ENCODE measurements at places on chromosomes 2 and 18.
A peak's percentile ranks its signal among the peaks of the same experiment; 100 is the strongest.

GRCh38 chr2:215594766-215595165 lies 158.9 kb upstream of the FN1 start:
- DNase-seq: no peak

GRCh38 chr18:50606609-50607008 lies 46.7 kb downstream of the MAPK4 start:
- DNase-seq: no peak

- DNase-seq: no peak
Measured at GRCh38 chr2:170742896-170743529, 27.2 kb upstream of the ERICH2 start.

DNA sequence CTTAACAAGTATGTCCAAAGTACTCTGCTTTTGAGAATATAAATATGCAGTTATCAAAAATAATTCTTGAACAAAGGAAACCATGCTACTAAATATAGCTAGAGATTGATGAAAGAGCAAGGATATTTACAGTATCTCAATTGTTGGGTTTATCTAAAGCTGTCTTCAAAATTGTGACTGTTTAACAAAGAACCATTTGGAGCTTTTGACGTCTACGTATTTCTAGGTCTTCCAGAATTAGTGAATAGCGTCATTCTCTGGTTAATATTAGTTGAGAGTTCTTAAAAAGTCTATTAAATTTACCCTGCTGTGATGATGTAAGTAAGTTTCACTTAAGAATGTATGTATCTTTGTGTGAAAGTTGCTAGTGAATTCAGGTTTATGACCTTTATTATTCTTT lies 223.1 kb upstream of the SIX3 start:
- DNase-seq: no peak

DNA sequence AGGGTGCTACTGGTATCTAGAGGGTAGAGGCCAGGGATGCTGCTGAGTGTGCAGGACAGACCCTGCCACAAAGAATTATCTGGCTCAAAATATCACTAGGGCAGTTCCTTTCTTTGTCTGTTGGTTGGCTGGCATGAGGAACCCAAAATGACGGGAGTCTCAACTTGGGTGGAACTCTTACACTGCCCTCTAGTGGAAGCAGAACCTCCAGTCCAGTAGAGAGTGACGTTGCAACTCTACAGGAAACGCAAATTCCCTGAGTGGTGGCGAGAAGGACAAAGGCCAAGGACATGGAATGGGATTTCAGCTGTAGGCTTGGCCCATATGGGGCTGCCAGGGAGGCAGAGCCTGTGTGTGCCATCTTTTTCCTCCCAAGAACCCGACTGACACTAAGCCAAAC lies 47.1 kb downstream of the COPS8 start:
- DNase-seq: no peak

DNA sequence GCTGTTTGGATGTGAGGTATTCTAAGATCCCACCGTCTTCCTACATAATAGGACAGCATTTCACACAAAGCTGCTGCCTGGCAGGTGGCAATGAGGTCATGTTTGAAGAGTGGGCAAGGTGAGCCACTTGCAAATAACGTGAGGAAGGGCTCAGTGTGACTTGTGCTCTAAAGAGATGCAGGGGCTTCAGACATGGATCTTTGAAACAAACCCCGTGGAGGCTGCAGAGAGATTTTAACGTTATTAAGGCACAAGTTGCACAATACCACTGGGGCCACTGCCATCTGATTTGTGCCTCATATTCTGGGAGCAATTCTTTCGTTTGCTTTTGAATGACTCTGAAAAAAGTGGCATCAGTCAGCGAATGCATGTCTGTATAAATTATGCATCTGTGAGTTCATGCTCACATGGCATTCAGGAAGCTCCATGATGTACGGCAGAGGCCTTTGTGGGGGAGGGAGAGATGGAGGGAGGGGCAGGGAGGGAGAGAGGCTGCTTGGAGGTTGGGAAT lies 362.0 kb downstream of the SOX11 start:
- no peak for DNase-seq

- DNase-seq: no peak
Measured at GRCh38 chr2:221293949-221294742, 278.0 kb downstream of the EPHA4 start.

- peak; percentile 21 for DNase-seq
Measured at GRCh38 chr18:58321986-58322385, 278.0 kb downstream of the NEDD4L start.

DNA sequence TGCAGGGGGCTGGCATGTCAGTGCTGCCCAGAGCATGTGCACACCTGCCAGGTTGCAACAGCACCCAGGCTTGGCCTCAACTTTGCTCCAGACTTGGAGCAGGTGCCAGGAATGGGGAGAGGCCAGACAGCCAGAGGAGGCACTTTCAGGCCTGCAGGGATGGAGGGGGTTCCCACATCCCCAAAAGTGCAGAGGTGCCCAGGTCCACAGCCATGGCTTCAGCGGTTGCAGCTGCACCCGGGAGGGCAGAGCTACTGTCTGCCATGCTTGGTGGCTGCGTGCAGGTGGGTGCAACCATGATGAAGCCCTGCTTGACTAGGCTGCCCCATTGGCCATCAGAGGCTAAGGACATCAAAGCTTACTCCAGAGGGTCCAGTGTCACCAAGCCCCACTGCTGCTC lies 196.8 kb upstream of the VRK2 start:
- DNase-seq: no peak

DNA sequence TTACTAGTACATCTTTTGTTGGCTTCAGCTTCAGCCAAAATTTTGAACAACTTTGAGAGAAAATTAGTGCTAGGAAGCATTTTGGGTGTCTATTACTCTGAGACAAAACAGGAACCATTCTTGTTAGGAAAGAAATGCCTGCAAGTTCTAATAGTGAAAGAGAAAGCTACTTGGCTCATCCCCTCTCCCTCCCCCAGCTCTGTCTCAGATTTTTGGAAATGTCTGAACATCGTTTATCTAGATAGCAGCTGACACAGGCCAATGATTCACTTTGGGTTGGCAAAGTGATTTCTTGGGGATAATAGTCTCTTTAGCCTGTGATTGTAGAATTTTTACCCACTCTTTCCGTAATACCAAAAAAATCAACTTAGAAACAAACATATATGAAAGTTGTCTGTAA lies 42.3 kb upstream of the PTPRM start:
- no peak for DNase-seq

- no peak for DNase-seq
Measured at GRCh38 chr18:45026162-45026561, 345.5 kb downstream of the SETBP1 start.

DNA sequence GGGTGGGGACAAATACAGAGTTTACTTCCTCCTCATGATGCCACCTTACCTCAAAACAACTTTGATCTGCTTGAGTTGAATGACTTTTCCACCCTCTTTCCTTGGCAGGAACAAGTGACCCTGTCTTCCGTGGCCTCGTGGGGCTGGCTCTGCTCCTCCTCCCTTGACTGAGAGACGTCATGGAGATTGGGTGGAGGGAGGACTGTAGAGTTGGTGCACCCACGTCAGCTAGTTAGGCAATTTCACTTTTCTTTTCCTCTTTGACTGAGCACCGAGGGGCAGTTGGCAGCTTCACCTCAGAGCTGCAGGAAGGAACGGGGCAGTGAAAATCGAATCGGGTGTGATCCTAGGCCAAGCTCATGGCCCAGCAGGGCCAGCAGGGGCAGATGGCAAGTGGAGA lies at the start of gene SP140:
Gene SP140 (plus strand): TSS at position 251 of the 400 bp plus-strand sequence. CDS start 109 bp downstream, at position 360.
- no peak for DNase-seq

- DNase-seq: no peak
Measured at GRCh38 chr18:12065397-12065796, 28.2 kb upstream of the ANKRD62 start.

DNA sequence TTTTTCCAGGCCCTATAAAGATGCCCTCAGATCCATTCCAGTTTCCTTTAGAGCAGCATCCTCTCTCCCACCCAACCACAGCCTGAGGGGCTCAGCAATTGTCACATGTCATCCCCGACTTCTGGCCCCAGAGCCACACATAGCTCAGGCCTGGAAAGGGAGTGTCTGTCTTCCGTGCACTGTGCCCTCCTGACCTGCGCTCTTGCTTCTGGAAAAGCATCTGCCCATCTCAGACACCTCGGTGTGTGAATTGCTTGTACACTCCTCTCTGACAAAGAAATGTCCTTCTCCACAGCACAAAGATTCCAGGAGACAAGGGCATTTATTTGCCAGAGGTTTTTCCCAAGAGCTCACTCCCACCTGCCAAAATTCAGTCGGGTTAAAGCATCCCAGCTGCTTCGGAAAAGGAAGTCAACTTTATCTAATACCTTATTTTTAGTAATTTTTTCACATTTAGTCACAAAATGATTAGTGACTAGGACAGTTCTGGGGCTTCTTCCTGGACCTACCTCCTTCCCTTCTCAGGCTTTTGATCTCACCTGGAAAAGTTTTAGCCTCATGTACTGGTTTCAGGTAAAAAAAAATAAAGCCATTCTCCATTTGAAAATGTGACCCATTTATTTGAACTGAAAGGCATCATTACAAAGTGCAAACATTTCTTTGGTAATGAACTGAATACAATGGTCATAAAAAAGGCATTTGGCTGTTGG lies 112.9 kb downstream of the PXDN start:
- no peak for DNase-seq

DNA sequence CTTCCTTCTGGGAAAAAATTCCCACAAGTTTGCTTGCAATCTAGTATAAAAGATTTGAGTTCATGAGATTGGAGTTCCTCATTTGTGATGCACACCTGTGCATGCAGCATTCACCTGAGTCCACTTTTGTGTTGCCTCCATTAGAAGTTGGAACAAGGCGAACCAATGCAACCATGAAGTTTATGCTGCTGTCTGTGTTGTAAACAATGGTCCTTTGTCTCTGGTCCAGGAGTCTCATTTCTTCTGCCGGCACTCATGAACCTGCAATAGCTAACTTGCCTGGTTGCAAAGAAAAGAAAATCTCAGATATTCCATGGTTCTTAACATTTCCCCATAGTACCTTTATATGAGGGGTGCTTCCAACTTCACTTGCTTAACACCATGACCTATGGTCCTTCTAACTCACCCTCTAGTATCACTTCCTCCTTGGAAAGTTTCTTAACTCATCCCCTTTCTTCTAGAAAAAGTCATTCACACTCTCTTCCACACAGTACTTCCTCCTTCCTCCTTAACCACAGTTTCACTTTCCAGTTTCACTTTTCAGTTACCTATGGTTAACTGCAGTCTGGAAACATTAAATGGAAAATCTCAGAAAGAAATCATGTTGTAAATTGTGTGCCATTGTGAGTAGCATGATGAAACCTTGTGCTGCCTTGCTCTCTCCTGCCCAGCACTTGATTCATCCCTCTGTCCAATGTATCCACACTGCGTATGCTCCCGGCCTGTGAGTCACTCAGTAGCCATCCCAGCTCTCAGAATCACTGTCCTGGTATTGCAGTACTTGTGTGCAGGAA lies 128.8 kb upstream of the TRIB2 start:
- DNase-seq: no peak

GRCh38 chr18:72419914-72420313 lies 124.2 kb downstream of the CBLN2 start:
- DNase-seq: no peak

- no peak for DNase-seq
Measured at GRCh38 chr2:119295688-119296375, 70.8 kb downstream of the C2orf76 start.

GRCh38 chr18:24840051-24840450 lies 379.6 kb downstream of the HRH4 start:
- DNase-seq: no peak

DNA sequence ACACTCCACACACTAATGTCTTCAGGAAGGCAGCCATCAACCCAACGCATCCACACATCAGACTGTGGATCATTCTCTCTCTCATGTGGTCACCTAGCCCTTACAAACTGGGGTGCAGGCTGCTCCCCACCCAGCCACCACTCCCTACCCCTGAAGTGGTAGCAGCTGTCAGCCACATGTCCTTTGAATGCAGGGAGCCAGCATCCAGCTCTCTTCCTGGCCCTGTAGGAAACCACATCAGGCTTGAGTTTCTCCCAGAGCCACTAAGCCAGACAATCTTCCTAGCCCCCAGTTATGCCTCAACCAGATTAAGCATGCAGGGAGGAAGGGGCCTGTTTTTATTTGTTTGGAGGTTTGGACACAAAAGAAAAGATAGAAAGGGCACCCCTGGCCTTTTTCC lies 52.8 kb upstream of the SPP2 start:
- DNase-seq: no peak

DNA sequence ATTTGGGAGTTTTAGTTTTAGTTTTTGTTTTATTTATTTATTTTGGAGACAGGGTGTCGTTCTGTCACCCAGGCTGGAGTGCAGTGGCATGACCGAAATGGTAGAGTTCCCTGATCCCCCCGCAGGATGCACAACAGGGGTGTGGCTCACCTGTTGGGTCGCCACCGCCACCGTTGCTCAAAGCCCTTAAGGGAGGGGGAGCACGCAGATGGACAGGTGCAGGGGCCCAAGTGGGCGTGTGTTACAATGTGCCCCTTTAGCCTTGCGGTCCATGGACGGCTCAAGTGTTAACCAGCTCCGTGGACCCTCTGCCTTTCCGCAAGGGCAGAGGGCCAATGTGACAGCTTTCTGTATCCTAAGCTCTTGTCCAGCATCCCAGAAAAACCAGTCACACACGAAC lies 61.4 kb upstream of the REL start:
- no peak for DNase-seq

DNA sequence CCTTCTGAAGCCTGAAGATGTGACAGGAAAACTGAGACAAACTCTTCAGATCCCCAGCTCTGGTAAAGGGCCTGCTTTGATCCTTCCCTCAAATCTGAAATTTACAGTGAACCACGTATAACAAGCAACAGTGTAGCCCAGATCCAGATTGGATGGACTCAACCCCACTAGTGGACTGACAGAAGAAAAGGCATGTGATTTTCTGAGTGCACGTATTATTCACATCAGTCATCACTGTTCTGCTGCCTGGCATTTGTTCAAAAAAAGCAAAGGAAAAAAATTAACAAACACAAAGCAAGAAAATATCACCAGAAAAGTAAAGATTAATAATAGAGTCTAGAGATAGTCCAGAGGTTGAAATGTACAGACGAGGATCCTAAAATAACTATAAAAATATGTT lies 87.6 kb downstream of the CYRIA start:
- DNase-seq: no peak

- no peak for DNase-seq
Measured at GRCh38 chr2:75728614-75729419, 18.1 kb upstream of the GCFC2 start.

DNA sequence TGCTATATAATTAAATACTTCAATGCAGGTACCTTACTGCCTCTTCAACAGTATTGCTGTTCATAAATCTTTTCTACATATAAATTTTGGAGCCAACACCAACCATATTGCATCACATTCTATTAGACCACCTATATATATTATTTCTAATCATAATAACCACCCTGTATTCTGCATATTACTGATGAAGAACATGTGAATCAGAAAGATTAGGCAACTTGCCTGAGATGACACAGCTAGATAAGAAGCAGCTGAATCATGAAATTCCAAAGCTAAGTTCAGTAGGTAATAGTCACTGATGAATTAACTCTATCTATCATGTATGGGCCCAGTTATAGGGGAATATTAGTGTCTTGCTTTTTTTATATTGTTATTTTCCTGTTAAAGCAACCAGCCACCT lies 161.8 kb downstream of the AGPS start:
- DNase-seq: no peak

DNA sequence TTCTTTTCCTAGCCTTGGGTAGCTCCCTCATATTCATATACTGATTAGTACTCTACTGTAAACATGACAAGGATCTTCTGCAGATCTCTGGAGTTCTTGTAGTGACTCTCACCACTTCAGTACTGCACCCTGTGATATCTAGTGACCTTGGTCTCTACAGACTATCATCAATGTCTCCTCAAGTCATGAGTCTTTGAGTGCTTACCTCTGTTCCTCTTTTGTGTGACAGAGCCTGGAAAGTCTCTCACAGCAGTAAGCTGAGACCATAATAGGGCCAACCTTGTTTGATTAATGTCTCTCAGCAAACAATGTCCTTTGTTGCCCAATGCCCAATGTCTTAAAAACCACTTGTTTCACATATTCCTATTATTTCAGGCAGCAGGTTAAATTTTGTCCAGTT lies 34.2 kb upstream of the BAZ2B start:
- DNase-seq: no peak

Data from NCI-H1930 (cell line).